ENCODE measurements at places on chromosomes 2 and 18.

DNA sequence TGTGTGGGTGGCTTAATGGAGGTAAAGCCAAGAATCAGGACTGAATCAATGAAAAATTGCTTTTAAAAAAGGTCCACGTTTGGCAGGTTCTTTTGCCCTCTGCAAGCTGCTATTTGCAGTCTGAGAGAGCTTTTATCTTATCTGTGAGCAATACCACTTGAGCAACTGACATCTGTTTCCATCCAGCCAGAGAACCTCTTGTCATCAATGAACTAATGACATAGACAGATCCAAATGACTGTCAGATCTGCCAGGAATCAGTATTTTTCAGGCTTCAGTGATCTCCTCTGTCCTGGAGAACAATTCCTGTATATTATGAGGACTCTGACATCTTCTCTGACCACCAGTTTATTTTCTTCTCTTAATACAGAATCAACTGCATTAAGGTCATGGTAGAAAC, 608.1 kb downstream of the LRP1B start:
- no peak for DNase-seq

- no peak for DNase-seq
These were observed 12.1 kb downstream of the CFAP65 start for GRCh38 chr2:219028996-219029828.

- DNase-seq: peak; percentile 59
These were observed 427.0 kb upstream of the TNP1 start for GRCh38 chr2:217286833-217287232.

DNA sequence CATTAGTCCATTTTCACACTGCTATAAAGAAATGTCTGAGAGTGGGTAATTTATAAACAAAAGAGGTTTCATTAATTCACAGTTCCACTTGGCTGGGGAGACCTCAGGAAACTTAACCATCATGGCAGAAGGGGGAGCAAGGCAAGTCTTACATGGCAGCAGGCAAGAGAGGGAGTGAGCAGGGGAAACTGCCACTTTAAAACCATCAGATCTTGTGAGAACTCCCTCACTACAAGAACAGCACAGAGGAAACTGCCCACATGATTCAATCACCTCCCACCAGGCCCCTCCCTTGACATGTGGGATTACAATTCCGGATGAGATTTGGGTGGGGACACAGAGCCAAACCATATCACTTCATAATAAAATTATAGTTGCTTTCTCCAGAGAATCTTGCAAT, 365.5 kb upstream of the ID2 start:
- DNase-seq: no peak

DNA sequence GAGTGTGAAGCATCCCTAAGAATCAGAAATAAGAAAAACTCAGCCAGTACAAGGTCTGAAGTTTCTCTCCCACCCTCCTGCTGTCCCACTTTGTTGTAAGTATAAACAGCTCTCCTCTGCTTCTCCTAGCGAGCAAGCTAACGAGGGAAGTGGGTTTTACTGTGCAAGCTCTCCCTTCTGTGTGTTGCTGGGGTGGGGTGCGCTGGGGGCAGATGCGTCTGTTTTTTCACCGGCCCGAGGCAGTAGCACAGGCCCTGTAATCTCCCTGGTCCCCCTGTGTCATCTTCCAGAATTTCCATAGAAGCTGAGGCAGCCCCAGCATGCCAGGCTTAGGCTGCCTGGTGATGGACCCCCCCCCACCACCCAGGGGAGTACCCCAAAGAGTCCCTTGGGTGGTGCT, 9.4 kb upstream of the CXCR4 start:
- no peak for DNase-seq

DNA sequence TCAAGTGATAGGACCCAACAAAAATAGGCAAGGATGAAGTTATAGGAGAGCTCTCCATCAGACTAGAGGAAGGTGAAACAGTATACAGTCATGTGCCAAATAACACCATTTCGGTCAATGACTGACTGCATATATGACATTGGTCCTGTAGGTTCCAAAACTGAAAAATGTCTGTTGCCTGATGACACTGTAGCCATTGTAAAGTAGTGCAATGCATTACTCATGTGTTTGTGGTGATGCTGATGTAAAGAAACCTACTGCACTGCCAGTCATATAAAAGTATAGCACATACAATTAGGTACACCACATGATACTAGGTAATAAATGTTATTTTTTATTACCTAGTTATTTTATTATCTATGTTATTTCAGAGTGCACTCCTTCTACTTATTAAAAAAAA, 147.9 kb downstream of the GREB1L start:
- no peak for DNase-seq

DNA sequence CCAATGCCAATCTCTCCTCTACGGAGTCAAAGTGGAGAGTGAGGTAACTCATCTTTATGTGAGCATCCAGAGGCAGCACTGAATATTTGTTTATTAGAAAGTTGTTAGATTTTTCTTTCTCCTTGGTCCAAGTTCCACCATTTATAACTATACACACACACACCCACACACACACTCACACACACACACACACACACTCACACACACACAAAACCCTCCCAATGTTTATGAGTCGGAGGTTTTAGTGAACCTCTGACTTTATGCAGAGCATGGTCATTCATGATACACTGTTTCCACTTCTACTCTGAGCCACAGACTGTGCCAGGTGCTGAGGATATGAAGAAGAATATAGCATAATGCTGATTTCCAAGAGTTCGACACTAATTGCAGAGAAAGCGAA, 132.9 kb upstream of the CCDC68 start:
- DNase-seq: no peak

DNA sequence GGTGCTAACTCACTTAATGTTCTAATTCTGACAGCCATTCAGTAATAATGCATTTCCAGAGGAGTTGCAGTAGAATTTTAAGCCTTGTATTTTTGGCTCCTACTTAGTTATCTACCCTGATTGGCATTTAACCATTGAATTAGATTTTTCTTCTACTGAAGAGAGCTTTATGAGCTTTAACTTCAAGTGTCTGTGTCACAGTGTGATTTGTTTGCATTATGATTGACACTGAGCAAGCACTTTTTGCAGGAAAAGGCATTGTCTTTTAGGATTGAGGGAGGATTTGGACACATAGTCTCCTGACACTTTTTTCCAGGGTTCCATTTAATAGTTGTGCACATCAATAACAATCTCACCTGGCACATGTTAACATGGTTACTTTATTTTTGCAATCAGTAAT, 26.7 kb downstream of the LYPD6 start:
- DNase-seq: no peak

GRCh38 chr2:47984041-47984440, 77.7 kb upstream of the FBXO11 start:
- DNase-seq: no peak

DNA sequence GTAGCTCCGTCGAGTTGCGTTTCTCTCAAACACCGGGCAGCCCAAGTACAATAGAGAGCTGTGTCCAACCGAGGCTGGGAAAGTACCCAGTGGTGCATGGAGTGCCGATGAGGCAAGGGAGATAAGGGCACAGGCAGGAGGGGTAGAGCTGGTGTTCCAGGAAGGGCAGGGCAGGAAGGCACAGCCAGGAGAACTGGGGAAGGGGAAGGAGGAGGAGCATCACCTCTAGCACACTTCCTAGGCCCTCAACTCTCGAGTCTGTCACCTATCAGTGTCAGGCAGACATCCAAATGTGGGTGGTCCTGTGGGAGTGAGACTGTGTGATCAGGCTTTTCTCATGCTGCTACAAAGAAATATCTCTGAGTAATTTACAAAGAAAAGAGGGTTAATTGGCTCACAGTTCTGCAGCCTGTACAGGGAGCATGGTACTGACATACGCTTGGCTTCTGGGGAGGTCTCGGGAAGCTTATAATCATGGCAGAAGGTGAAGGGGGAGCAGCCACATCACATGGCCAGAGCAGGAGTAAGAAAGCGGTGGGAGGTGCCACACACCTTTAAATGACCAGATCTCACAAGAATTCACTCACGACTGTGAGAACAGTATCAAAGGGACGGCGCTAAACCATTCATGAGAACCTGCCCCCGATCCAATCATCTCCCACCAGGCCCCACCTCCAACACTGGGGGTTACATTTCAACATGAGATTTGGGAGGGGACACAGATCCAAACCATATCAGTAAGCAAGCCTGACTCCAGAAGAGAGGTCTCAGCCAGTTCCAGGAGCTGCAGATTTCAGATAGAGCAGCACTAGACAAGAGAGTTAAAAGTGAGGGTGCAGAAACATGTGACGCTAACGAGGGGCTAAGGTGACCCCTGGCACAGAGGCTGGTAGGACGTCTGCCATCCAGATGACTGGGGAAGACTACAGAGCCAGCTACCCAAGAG, 75.7 kb downstream of the MBOAT2 start:
- no peak for DNase-seq

- no peak for DNase-seq
These were observed 455.1 kb upstream of the DDX18 start for GRCh38 chr2:117359266-117359914.

- peak; percentile 66 for DNase-seq
These were observed 258.5 kb downstream of the TWIST2 start for GRCh38 chr2:239106314-239106908.

DNA sequence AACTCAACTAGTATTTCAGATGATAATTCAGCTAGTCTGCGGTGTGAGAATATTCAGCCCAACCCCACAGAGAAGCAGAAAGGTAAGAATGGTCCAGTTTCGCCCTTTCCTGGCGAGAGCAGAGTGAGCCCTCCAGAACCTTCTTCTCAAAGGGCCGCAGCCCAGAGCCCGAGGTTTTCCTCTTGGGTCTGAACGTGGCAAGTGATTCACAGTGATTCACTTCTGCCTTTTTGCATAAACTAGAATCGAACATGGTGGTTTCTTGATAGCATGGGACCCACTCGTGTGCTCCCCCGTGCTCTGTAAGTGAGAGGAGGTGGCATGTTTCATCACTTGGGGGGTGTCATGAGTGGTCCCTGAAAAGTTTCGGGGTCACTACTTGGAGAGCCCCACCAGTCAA, 24.2 kb downstream of the TRAF3IP1 start:
- DNase-seq: no peak

- DNase-seq: no peak
These were observed 138.7 kb upstream of the ZNF516 start for GRCh38 chr18:76633588-76634269.

- DNase-seq: no peak
These were observed 105.5 kb downstream of the THADA start for GRCh38 chr2:43490252-43490786.

DNA sequence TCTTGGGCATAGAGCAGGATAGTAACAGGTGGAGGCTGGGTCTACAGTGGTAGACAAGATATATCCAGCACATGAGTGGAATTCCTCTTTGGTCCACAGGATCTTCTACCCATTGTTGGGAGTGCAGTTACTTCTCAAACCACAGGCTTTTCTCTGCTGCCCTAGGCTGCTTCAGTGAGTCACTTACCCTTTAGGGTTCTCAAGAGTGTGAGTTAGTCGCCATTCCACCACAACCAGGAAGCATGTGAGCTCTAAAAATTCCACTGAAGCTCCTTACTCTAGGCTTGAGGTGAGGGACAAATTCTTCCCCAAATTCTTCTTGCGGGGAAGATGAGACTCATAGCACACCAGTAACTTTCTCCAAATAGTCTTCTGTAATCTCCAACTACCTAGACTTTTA, 189.4 kb downstream of the PLCL1 start:
- no peak for DNase-seq

DNA sequence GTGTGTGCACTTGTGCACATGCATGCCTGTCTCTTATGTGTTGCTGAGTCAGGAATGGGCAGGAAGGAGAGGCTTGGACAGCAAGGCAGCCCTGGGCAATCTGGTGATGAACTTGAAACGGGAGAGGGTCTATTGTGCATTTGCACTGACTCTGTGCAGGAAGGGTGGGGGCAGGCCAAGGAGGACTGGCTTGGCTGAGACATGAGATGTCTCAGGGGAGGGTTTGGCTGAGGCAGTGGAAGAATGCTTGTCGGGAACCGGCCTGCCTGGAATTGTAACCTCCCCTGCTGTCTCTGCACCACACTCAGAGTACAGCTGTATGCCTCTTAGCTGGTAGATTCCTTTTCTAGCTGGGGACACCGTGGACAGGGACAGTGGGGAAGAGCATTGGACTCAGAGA, 176.1 kb upstream of the TNP1 start:
- DNase-seq: peak; percentile 71
